ENCODE measurements at places on chromosomes 4 and X.

GRCh38 chrX:70168238-70169188, 8.8 kb upstream of the DGAT2L6 start:
- DNase-seq = no peak

DNA sequence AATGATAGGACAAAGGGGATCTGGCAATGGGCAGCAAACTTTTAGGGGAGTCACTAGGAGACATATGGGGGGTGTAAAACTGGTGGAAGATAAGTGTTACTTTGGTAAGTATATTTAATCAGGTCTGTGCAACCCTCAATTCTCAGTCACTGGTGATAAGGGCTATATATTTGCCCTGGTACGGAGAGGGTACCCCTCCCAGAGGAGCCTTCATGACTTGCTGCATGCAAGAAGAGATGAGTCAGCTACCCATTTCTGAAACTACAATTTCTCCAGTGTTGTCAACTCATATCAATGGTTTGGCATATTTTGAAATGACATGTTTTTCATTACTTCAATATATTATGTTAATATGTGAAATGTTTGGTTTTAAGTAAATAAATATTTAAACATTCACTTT, 14.3 kb downstream of the SMARCAD1 start:
- no peak for DNase-seq

DNA sequence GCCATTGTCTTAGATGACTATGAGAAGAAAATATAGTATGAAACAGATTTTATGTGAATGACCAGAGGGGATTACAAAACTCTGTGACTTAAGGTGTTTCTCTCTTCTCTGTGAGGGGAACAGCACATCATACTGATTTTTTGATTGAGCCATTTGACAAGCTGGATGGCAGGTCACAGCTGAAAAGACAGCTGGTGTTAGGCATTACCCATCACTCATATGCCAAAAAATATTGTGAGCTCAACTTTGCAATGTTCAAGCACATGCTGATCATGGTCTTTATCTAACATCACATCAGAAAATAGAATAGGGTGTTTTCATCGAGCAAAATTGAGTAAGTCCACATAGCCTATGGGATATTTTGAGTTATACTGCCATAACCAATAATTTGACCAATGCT, 86.7 kb upstream of the TECRL start:
- DNase-seq = no peak

GRCh38 chrX:13647709-13648212, 5.2 kb upstream of the TCEANC start:
- DNase-seq = no peak

All from GM18507 (cell line).